ENCODE measurements at places on chromosomes 5 and 9.

DNA sequence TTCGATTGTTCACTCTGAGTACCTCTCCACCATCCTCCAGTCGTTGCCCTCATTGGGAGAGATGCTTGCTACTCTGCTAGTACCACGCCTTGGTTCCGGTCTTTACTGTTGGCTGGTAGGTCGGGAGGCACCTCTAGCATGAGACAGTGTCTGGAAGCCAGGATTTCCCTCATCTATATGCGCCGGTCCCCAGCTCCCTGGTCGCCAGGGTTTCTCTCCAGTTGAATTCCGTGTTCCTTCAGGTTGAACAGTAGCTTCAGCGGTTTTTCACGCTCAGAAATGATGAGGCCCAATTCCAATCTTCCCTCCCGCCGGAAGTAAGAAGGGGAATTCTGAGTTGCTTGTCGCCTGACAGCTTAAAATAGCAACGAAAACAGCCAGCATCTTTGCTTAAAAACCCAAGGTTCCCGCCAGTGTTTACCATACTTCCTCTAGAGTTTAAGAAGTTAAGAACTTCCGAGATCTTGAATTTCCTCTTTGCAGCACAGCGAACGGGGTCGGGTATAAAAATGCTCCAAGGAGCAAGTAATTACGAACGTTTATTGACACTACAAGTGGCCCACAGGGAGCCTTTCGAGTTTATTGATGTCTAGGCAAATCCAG is 1.3 kb upstream of the ST8SIA4 start:
- DNase-seq: no peak

- no peak for DNase-seq
Measured at GRCh38 chr9:137116728-137117127, 2.2 kb upstream of the DPP7 start.

- no peak for DNase-seq
Measured at GRCh38 chr9:126463426-126463825, 136.8 kb downstream of the MVB12B start.

DNA sequence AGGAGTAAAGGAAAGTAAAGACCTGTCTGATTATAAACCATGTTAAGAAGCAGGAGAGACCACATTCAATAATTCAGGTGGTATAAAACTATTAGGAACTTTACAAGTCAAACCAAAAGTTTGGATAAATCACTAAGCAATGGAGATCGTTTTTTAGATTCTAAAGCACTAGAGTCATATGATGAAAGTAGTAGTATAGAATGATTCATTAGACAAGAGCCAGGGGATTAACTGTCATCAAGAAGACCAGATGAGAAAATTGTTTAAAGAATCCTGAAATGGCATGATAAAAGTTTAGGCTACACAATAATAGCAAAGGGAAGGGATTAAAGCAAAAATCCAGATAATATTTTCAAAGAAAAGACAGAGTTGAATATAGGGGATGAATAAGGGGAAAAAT is 12.9 kb upstream of the CARNMT1 start:
- DNase-seq: no peak

- DNase-seq: no peak
Measured at GRCh38 chr9:71333321-71333720, 211.9 kb upstream of the TRPM3 start.

DNA sequence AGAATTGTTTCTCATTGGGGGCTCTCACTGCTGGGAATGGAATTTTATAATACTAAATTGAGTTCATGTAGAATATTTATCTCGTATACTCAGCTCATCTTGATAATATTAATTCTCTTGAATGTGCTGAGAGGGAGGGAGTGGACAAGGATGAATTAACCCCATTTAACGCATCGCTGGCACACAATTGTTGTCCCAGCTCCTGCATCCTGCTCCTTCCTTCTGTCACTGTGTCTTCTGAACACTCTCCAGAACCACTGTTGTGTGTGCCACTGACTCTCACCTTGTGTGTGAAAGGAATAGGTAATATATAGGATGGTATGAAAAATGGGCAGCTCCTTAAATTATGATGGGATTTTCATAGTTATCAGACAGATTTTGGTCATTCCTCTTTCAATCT is 267.3 kb downstream of the MTRR start:
- DNase-seq: no peak

GRCh38 chr9:120921661-120922181 is 4.9 kb downstream of the TRAF1 start:
- no peak for DNase-seq

GRCh38 chr9:85703398-85703797 is 38.4 kb downstream of the AGTPBP1 start:
- no peak for DNase-seq

DNA sequence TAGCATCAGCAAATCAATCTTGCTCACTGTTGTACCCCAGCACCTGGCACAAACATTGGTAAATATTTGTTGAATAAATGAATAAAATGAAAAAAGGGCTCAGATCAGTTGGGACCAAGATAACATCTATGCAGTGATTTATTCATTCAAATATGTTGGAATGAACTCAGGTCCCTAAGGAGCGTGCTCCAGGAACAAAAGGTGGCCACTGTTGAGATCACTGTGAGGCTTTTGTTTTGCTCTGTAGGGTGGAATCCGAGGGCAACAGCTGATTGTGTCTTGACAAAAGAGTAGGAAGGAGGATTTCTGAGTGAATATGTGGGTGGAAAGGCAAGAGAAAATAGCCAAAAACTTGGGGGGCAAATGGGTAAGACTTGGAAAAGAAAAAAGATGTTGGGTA is 89.7 kb downstream of the PPP2R2B start:
- no peak for DNase-seq

DNA sequence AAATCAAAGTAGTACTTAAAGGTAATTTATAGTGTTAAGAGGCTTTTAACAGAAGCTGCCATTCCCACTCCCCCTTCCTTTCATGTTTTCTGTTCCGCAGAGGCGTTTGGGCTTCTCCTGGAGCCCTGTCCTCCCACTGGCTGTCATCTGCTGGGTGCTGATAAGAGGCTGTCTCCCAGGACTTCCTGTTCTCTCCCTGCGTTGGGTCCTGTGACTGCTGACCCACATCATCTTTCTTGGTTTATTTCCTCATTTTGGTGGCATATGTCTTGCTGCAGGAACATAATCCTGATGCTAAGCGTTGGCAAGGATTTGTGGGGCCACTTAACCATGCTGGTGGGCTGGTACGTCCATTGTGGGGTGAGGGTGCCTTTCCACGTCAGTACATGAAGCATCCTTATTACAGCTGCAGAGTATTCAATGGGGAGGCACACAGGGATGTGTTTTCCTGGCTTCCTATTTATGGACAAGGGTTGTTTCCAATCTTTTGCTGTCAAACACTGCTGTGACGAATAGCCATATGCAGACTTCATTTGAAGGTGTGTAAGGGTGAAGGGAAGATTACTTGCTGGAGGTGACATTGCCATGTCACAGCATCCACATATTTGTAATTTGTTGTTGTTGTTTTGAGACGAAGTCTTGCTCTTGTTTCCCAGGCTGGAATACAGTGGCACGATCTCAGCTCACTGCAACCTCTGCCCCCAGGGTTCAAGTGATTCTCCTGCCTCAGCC is 22.3 kb upstream of the RNF130 start:
- no peak for DNase-seq

DNA sequence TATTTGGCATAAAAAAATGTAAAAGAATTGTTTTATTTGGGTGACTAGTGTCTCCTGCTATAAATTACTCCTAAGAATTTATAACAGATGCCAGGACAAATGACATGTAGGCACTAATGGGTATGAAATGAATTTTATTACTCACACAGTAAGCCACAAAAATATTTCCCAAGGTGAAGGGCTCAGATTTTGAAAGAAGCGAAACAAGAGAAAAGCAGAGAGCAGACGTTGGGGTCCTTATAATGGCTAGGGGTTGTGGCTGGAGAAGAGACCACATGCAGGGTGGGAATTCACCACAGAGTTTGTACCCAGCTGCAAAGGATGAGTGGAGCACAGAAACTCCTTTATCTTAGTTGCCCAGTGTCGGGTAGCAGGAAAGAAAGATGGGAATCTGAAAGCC is 45.0 kb upstream of the PRR16 start:
- no peak for DNase-seq

DNA sequence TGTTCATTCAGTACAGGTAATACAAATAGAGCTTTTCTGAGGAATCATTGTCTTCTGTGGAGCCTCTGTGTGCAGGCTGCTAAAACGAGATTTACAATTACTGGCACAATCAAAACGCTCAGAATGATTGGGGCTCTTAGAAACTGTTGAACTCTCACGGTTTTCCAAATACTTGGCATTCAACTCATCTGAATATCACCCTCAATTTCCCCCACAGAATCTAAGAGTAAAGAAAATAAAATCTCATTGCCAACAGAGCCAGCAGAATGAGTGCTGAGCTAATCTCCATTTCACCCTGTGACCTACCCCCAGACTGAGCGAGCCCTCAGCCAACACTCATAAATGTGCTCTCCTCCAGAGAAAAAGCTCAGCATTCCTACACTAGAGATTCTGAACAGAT is 35.3 kb upstream of the TMED7 start:
- no peak for DNase-seq

GRCh38 chr9:132143359-132143758 is 18.5 kb upstream of the NTNG2 start:
- no peak for DNase-seq

DNA sequence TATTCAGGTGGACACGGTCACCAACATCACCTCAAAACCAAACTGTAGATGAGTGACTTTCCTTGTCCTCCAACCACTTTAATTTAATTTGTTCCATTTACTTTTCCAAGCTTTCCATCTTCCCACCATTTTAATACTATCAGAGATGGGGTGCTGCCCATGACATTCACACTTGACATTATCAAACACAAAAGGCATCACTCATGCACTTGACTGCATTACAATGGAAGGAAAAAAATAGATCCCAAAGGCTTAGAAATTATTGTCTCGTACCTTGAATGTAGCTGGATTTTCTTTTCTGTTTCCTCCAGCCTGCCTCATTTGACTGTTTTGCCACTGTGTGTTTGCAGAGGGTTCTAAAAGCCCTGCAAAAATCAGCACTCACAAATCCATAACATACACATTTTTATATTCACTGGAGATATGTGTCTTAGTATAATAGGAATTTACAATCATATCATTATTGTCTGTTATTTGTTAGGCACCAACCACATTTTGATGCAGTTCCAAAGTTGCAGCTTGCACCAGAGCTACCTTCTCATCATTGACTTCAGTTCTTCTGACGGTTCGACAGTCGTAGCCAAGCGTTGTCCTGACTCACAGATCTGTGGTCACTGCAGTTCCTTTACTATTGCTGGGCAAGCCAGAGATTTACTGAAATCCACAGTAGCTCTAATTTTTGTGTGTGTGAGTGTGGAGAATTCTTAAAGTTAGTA is 712.3 kb upstream of the WWC1 start:
- DNase-seq: no peak

- DNase-seq: no peak
Measured at GRCh38 chr5:157025093-157025698, 33.7 kb downstream of the HAVCR1 start.

GRCh38 chr5:181105391-181106025 is 25.5 kb downstream of the OR2V1 start:
- no peak for DNase-seq

DNA sequence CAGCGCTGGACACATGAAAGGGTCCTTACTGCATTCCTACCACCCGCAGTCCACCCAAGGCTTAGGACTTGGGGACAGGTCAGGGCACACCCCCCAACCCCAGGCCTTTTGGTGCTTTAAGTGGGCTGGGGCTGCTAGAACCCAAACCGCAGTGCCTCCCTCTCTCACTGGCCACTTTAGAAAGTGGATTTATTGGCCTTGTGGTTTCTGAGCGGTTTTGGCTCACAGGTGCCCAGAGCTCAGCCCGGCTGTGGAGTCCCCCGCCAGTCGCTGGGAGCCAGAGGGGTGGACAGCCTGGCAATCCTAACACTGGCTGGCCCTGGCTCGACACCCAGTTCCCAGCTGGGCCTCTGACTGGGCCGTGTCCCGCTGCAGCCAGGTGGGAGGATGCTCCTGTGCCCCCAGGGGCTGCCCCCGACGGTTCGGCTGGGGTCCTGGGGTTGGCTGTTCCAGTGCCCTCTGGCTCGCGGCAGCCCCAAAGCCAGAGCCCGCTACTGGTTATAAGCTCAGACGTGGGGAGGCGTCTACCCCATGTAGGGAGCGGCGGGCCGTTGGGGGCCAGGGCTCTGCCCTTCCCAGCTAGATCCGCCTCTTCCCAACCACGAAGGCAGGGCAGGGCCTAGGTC is 65.2 kb upstream of the RNU6ATAC start:
- no peak for DNase-seq

DNA sequence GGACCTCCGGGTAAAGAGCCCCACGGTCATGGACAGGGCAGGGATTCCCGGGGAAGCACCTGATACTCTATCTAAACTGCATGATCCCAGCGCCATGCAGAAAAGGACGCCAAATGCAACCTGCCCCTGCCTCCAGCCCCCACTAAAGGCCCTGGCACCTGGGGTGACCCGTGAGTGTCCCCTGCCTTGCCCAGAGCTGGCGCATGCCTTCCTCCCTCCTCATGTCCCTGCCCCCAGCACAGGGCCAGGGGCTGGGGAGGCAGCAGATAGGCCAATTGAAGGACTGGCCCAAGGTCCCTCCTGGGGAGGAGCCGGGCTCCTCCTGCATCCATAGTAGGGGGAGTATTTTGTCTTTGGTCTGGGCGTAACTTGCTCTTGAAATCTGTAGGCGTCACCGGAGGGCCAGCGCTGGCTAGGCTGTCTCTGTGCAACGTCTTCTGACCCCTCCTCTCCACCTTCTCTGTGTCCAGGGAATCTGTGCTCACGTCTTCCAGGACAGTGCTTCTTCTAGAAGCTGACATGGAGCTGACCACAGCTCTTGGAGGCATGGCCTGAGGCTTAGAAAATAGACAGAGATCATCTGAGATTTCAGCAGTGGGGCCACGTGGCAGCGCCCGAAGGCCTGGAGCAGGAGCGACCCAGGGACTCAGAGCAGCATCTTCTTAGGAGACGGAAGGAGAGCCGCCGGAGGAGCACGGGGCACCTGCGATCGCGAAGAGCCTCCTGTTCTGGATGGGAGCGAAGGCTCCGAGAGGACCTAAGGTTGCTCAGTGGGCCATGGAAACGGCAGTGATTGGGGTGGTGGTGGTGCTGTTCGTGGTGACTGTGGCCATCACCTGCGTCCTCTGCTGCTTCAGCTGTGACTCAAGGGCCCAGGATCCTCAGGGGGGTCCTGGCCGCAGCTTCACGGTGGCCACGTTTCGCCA is 660 bp downstream of the SPAAR start:
- no peak for DNase-seq

GRCh38 chr9:87708986-87709728 is 16.8 kb upstream of the CTSL start:
- DNase-seq: no peak

GRCh38 chr5:172905346-172906140 is 53.7 kb upstream of the RPL26L1 start:
- no peak for DNase-seq

- no peak for DNase-seq
Measured at GRCh38 chr5:153883854-153884611, 154.7 kb downstream of the FAM114A2 start.

GRCh38 chr5:132787076-132787475 is 10.0 kb upstream of the SEPTIN8 start:
- no peak for DNase-seq

- no peak for DNase-seq
Measured at GRCh38 chr9:131735238-131736128, 4.4 kb downstream of the RAPGEF1 start.

GRCh38 chr9:37617832-37618231 is 25.4 kb upstream of the TOMM5 start:
- DNase-seq: no peak
